ENCODE measurements at places on chromosomes 3 and 15.

GRCh38 chr3:187227658-187228258 is 30.5 kb downstream of the RTP1 start:
- no peak for DNase-seq

GRCh38 chr3:44318891-44319311 is 19.7 kb upstream of the TCAIM start:
- no peak for DNase-seq

GRCh38 chr3:123104550-123104949 is 37.7 kb downstream of the PDIA5 start:
- DNase-seq: no peak

- no peak for DNase-seq
Observed at GRCh38 chr3:132456571-132456970, 39.3 kb downstream of the DNAJC13 start.

- DNase-seq: no peak
Observed at GRCh38 chr15:78629716-78630065, 8.9 kb upstream of the CHRNA3 start.

Data from hematopoietic multipotent progenitor cell treated with erythropoietin and hydrocortisone succinate and interleukin-3 and kit ligand, for 17 days (in vitro differentiated cells).